ENCODE measurements at places on chromosomes 5 and 9. TPM values are rescaled to one million over a fixed set of nuclear protein-coding genes. Genes with fewer than 3 reads are reported as not detected.

PDGFRB gene
- 394 TPM for total RNA-seq

PCDHB12 gene
- 3.6 TPM for total RNA-seq

SH3PXD2B gene
- total RNA-seq: 85.2 TPM

THBS4 gene
- total RNA-seq: 80.2 TPM
